ENCODE measurements at places on chromosomes 1 and 21.
A peak's percentile ranks its signal among the peaks of the same experiment; 100 is the strongest.

GRCh38 chr1:183467687-183468086 is 4.6 kb upstream of the SMG7 start:
- ATAC-seq: no peak

- ATAC-seq: no peak
These were observed 15.7 kb downstream of the HSD11B1 start for GRCh38 chr1:209720326-209720725.

- ATAC-seq: peak; percentile 81
These were observed 62.0 kb upstream of the RASAL2 start for GRCh38 chr1:178031856-178032320.

DNA sequence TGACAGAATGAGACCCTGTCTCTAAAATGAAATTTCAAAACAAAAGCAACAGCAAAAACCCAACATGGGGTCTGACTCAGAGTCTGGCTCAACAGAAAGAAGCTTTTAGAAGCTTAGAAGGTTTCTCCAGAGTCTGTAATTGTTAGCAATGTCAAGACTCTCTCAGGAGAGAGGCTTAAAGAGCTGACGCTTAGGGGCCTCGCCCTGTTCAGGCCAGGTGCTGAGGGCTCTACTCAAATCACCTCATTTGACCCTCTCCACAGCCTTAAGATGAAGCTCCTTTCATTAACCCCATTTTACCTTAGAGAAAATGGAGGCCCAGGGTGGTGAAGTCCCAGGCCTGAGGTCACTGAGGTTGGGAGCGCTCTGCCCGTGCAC is 5.3 kb upstream of the KIF17 start:
- ATAC-seq: no peak

DNA sequence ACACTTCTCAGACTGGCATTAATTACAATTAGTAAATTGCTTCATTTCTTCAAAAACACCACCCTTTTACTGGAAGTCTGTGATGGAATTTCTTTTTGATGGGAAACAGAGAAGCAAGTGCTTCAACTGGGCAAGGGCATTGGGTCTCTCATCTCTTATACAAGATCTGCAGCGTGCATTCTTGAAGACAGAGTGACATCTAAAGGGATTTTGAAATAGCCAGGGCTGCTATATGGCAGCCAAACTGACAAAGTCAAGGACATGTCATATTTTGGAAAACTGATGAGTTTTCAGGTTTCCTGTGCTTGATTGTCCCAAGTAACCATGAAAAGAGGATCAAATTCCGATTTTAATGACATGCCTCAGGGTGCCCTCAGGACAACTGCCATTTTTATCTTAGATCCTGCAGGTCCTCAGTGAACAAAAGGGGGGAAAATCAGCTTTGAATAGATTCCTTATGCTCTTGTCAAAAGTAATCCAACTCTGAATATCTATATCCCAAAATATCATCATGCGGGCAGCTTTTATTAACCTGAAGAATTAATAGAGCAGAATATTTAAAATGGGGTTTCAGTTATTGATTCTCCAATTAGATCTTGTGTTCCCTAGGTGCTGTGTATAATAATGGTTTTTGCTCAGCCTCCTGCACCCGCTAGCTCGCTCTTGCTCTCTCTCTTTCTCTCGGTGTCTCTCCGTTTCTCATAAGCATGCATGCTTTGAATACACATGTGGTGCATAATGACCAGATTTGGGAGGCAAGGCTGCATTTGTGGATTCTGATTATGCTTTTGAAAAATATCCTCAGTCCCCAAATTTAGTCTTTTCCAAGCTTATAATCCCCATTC is 221.8 kb downstream of the TTLL7 start:
- ATAC-seq: peak; percentile 70

GRCh38 chr1:40976952-40977690 is 2.4 kb upstream of the CTPS1 start:
- no peak for ATAC-seq

- no peak for ATAC-seq
These were observed 11.0 kb downstream of the MTARC2 start for GRCh38 chr1:220759147-220759546.

GRCh38 chr21:38436341-38436740 is 61.9 kb downstream of the ERG start:
- no peak for ATAC-seq

DNA sequence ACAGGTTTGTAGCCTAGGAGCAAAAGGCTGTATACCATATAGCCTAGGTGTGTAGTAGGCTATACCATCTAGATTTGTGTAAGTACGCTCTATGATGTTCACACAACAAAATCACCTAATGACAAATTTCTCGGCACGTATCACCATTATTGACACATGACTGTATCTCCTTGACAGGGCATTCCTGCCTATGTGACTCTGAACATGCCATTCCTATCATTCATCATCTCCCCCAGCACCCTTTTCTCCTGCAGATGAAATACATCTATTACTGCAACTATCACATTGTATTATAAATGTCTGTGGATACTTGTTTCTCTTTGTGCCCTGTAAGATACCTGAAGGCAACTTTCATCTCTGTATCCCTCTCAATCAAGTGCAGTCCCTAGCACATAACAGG is 29.9 kb downstream of the TP53BP2 start:
- ATAC-seq: no peak

DNA sequence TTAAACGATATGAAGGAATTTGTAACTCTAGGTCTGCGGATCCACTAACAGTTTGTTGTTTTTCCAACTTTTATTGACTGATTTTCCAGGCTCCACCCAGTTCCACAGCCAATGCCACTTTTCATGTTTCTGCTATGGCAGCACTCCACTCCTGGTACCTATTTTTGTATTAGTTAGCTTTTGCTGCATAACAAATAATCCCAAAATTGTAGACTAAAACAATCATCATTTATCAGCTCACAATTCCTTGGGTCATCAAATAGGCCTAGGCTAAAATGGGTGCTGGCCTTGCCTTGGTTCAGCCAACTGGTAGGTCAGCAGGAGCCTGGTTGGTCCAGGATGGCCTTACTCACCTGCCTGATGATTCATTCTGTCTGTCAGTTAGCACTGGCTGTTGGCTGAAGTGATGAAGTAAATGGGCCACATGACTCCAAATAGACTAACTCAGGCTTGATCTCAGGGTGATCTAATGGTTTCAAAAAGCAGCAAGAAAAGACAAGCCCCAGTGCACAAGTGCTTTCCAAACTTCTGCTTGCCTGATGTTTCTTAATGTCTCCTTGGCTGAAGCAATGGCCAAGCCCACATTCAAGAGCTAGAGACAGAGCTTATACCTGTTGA is 3.2 kb upstream of the C8B start:
- no peak for ATAC-seq

DNA sequence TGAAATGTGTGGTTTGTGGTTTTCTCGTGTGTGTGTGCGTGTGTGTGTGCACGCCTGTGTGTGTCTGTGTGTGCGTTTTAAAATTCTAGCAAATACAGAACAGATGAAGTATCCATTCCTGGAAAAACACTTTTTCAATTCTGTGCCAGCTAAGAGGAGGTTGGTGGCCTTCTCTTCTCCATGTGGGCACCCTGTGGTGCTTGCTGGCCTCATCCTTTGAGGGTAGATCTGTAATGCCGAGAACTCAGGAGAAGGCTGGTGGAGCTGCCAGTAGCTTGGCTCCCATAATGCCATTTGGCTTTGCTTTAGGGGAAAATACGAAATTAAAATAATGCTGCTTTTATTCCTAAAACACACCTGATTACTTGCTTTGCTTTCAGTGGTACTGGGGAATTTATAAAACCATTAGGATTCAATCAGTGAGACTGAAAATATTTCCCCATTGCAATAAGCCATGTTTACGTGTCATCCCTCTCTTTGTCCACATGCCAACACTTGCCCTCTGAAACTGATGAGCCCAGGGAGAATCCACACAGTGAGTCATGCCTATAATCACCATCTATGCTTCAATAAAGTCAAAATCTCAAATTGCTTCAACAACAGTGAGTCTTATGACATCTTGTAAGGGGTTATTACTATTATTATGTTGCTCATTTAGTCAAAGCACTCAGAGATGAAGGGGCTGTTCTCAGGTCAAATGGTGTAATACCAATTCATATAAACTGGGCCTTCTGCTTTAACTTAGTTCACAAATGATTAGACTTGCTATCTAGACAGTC is 39.2 kb downstream of the ABCA4 start:
- ATAC-seq: peak; percentile 87

DNA sequence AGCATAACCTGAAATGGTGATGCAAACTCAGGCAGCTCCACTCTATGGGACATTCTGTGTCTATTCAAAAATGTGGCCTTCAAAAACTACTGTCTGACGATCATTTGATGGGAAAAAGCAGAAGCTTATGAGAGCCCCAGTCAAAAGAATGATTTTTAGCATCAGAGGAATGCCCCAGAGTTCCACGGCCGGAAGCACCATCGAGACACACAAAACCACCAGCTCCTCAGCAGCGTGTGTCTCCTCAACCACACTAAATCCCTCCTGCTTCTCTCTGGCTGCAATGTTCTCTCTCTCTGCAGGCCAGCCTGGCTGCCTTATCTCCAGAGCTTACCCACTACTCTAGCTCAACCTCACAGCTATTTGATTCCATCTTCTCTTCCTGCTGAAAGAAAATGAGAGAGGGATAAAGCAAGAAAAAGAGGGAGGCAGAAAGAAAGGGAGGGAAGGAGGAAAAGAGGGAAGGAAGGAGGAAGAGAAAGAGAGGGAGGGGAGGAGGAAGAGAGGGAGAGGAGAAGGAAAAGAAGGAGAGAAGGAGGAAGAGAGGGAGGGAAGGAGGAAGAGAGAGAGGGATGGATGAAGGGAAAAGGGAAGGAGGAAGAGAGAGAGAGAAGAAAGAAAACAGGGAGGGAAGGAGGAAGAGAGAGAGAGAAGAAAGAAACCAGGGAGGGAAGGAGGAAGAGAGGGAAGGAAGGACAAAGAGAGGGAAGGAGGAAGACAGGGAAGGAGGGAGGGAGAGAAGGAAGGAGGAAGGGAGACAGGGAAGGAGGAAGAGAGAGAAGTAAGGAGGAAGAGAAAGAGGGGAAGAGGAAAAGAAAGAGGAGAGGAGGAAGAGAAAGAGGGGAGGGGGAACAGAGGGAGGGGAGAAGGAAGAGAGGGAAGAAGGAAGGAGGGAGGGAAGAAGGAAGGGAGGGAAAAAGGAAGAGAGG is 33.5 kb upstream of the LAPTM5 start:
- no peak for ATAC-seq

GRCh38 chr1:212271234-212271633 is 14.0 kb upstream of the PPP2R5A start:
- ATAC-seq: no peak

GRCh38 chr21:45542242-45542666 is at the start of gene SLC19A1:
TSS of gene SLC19A1 (minus strand) at chr21:45542440. CDS start at chr21:45537959, 4,481 bp downstream.
- ATAC-seq: peak; percentile 82

DNA sequence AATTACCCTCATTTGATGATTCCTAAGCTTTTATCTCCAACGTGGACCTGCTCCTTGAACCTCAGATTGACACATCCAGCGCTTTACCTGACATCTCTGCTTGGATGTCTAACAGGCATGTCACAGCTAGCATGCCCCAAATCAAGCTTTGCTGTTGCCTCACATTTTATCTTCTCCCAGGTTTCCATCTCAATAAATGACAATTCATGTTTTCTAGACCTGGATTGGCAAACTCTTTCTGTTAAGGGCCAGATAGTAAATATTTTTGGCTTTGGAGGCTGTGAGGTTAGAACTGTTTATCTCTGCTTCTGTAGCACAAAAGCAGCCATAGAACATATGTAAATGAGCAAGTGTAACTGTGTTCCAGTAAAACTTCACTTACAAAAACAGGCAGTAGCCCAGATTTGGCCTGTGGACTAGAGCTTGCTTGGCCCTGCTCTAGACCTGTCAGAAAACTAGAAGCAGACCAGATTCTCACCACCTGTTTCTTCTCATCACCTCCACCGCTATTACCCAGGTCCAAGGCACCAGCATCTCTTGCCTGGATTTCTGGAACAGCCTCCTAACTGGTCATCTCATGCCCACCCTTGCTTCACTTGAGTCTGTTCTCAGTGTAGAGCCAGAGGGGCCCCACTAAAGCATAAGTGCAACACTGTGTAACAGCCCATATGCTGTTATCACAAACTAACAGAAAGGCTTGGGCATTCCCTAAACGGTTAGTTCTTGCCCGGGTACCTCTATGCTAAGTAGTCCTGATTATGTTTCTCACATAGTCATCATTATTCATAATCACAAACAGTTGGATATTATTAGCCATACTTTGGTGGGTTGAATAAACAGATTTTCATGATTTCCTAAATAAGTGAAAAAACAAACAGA is 42.3 kb downstream of the UBE4B start:
- ATAC-seq: no peak
